ENCODE measurements at places on chromosomes 6 and 20.
A peak's percentile ranks its signal among the peaks of the same experiment; 100 is the strongest.

- no peak for DNase-seq
These were observed 815.7 kb downstream of the QKI start for GRCh38 chr6:164230259-164230658.

DNA sequence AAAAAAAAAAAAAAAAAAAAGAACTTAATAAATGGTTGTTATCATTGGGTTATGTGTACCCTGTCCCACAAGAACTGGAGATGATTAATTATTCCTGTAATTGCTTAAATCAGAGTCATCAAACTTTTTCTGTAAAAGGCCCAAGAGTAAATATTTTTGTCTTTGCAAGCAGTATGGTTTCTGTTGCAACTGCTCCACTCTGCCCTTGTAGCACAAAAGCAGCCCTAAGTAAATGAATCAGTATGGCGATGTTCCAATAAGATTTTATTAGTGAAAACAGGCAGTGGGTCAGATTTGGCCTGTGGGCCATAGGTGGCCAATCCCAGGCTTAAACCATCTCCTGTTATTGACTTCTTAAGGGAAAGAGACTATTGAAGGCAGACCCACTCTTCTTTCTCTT, 252.7 kb downstream of the TSHZ2 start:
- DNase-seq, result no peak

GRCh38 chr20:23420943-23421931, at the start of gene NAPB:
NAPB (minus strand) TSS chr20:23421488; CDS start chr20:23421402, 86 bp downstream.
- DNase-seq, result peak; percentile 96

DNA sequence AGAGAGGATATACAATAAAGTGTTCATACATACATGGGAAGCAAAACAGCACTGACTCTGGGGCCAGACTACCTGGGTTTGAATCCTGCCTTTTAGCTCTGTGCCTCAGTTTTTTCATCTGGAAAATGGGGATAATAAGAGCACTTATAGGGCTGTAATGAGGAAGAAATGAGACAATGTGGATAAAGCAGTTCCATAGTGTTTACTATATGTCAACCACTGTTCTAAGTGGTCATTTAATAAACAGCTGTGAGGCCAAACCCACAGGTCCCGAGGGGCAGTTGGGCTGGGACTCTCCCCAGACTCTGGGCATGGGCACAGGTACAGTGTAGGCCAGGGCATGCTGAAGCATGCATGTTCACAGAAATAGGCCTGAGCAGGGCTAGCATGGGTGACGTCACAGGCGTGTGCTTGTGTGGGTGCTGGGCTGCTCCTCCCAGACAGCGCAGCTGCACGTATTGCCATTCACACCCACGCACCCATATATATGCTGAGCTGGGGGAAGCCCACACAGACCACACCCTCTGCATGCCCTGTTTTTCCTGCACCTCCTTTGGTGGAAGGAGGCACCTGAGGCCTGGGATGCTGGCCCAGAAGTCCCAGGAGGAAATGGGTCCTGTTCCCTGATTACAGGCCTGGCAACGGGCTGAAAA, 3.5 kb upstream of the PLCG1 start:
- DNase-seq, result peak; percentile 48

GRCh38 chr6:135318738-135319469, 137.8 kb downstream of the MYB start:
- DNase-seq, result no peak

DNA sequence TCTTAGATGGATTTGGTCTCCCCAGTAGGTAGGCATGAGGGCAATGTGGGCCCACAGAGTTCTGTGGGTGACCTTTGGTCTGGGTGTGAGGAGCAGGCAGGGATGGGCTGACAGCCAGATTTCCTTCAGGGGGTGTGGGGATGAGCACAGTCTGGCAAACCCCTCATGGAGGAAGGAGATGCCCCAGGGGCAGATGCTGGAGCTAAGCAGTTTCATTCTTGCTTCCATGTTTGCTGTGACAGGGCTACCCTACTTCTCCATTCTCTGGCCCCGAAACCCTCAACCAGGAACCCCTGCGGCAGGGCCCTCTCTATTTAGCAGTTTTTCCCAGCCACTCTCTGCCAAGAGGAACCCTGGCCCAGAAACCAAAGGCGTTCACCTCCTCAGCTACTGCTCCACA, 40.4 kb downstream of the GCLC start:
- DNase-seq, result no peak

- DNase-seq, result no peak
These were observed 35.7 kb upstream of the PLCG1 start for GRCh38 chr20:41101660-41102059.

DNA sequence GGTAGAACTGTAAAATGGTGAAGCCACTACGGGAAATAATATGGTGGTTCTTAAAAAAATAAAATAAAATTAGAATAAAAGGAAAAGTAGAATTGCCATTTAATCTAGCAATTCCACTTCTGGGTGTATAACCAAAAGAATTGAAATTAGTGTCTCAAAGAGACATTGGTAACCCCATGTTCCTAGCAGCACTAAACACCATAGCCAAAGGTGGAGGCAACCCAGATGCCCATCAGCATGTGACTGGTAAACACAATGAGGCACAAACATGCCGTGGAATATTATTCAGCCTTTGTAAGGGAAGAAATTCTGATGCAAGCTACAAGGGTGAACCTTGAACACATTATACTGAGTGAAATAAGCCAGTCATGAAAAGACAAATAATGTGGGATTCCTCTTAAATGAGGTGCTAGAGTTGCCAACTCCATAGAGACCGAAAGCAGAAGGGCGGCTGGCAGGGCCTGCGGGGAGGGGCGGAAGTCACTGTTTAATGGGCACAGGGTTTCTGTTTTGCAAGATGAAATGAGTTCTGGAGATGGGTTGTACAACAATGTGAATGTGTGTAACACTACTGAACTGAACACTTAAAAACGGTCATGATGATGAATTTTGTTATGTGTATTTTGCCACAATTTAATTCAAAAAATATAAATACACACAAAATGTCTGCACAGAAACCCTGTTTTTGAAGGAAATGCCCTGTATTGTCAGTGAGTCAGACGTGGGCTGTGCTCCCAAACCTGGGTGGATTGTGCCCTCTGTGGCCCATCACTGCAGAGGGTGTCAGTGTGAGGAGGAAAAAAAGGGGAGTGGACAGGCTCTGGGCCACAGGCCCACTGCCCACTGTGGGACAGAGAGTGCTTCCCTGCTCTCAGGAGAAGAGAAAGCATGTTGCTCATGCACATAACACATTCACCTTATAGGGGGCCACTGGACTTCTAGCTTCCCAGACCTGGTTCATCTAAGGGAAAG, 49.6 kb upstream of the CD93 start:
- DNase-seq, result no peak

GRCh38 chr6:75143191-75143590, 62.7 kb downstream of the COL12A1 start:
- no peak for DNase-seq

GRCh38 chr20:35039846-35040489, 52.6 kb downstream of the TRPC4AP start:
- no peak for DNase-seq

GRCh38 chr6:31144296-31144969, 5.6 kb upstream of the PSORS1C2 start:
- no peak for DNase-seq

DNA sequence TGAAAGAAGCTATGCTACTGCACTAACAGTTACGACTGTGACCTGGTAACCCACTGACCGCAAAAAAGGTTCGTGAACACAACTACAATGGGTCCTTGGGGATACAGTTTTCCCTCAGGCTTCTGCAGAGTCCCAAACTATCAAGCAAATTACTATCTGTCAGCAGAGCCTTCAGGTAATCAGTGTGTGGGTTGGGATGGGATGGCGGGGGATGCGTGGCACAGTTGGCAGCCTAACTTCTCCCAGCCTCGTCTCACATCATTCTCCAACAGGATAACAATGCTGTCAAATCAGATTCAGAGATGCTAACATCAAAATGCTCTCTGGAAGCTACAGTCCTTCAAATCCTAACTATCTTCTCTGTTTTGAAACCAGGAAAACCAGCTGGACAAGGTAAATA, 102.3 kb downstream of the EPM2A start:
- DNase-seq, result no peak

DNA sequence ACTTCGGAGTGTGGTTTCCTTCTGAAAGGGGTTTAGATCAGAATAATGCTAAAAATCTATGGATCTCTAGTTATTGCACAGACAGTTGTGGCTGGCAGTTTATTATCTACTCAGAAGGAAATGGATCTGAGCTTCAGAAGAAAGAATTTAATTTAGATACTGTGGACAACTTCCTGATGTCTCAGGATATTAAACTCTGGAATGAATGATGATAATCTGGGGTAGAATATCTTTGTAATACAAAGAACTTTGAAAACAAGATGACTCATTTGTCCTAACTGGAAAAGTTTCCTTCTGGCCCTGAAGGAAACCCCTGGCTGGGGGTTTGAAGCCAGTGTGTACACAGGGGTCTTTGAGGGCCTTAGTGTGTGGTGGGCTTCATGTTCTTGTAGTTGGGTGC, 78.0 kb downstream of the EDN3 start:
- no peak for DNase-seq

DNA sequence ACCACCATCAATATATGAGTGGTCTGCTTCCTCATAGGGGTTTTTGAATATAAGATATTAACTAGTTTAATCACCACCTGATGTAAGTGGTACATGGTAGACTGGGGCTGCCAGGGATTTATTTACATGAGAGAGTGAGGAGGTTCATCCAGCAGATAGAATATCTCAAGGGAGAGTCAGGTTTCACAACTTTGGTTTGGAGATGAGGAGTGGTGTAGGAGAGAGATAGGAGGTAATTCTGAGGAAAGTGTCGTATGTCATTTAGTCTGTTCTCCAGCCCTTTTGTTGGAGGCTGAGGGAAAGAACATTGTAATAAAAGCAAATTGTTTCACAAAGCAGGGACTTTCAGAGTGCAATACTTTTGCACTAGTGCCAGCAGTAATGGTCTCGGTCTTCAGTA, 16.8 kb downstream of the L3MBTL3 start:
- DNase-seq, result no peak

DNA sequence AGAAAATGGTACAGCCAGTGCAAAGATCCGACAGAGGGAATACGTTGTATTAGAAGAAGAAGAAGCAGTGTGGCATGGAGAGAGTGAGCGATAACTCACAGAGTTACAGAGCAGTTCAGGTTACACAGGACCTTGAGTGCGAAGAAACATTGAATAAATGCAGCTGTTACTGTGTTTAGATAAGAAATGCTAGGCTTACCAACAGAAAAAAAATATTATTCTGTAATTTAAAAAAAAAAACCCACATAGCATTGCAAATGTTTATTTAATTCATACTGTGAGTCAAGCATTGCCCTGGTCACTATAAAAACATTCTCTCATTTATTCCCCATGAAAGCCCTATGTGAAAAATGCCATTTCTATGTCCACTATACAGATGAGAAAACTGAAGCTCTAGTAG, 373.4 kb upstream of the EPHA7 start:
- DNase-seq, result no peak

GRCh38 chr6:149006671-149007070, 259.8 kb downstream of the UST start:
- DNase-seq, result no peak

DNA sequence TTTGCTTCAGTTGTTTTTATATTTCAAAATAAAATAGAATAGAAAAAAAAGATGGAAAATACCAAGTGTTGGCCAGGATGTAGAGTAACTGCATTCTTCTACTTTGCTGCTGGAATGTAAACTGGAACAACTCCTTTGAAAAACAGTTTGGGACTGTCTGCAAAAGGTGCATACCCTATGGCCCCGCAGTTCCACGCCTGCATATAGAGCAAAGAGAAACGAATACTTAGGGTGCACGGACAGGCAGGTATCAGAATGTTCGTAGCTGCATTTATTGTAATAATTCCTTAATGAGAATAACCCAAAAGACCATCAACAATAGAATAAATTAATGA, 603 bp upstream of the RAB23 start:
- DNase-seq, result no peak

GRCh38 chr6:146027586-146028251, 1.1 kb upstream of the GRM1 start:
- no peak for DNase-seq

- DNase-seq, result no peak
These were observed 312.6 kb downstream of the CLIC5 start for GRCh38 chr6:45702849-45703739.

DNA sequence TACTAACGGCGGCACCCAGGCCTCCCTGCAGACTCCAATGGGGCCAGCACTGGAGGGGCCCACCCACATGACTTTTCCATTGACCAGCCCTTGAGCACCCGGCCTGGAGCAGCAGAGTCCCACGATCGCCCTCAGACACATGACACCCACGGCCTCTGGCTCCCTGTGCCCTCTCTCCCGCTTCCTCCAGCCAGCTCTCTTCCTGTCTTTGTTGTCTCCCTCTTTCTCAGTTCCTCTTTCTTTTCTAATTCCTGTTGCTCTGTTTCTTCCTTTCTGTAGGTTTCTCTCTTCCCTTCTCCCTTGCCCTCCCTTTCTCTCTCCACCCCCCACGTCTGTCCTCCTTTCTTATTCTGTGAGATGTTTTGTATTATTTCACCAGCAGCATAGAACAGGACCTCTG, 26.1 kb upstream of the FANCE start:
- DNase-seq, result no peak

GRCh38 chr6:3297006-3297405, 38.3 kb downstream of the PSMG4 start:
- DNase-seq, result no peak

DNA sequence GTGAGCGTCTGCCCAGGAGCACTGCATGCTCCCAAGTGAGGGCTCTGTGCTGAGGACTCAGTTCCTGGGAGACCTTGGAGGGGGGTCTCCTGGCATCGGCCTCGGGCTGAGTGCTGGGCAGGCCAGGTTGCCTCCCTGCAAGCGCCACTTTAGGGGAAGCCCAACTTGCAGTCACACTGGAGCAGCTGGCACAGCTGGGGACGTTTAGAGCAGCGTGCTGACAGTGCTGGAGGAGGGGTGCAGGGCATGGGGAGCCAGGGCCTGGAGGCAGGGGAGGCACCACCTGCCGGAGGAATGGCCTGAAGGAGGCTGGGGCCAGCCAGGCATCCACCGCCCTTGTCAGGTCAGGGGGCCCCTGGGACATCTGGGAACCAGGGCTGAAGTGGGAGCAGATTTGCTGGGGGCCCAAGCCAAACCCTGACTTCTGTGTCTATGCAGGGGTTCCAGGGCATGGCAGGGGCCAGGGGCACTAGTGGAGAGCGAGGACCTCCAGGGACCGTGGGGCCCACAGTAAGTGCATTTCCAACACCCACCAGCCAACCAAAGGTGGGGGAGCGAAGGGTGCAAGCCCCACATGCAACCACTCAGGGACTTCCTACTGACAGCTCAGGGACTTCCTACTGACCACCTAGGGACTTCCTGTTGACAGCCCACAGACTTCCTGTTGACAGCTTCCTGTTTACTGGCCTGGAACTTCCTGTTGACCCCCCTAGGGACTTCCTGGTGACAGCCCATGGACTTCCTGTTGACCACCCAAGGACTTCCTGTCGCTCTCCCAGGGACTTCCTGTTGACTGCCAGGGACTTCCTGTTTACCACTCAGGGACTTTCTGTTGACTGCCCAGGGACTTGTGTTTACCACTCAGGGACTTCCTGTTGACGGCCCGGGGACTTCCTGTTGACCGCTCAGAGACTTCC, 33.6 kb downstream of the COL20A1 start:
- no peak for DNase-seq

GRCh38 chr20:44896583-44896982, 11.1 kb downstream of the YWHAB start:
- DNase-seq, result no peak

- DNase-seq, result no peak
These were observed 233.1 kb upstream of the ZNF217 start for GRCh38 chr20:53826597-53827291.

Measured in caudate nucleus (tissue), 63 donors.